ENCODE measurements at places on chromosomes 3 and 15. TPM values are rescaled to one million over a fixed set of nuclear protein-coding genes. Genes with fewer than 3 reads are reported as not detected.

Gene GP9
- polyA plus RNA-seq, result 0.42 TPM

Gene UNC13C
- 2.5 TPM for polyA plus RNA-seq

Gene TLR9
- 0.44 TPM for polyA plus RNA-seq

Gene PPM1L
- 10.0 TPM for polyA plus RNA-seq

Gene OR5K2
- polyA plus RNA-seq, result not detected

Gene C3orf52
- polyA plus RNA-seq, result 5.2 TPM

Gene PLA2G4E
- 2.0 TPM for polyA plus RNA-seq

- no peak for DNase-seq
Measured at GRCh38 chr3:108150200-108150599, 59.4 kb upstream of the CD47 start.

DNA sequence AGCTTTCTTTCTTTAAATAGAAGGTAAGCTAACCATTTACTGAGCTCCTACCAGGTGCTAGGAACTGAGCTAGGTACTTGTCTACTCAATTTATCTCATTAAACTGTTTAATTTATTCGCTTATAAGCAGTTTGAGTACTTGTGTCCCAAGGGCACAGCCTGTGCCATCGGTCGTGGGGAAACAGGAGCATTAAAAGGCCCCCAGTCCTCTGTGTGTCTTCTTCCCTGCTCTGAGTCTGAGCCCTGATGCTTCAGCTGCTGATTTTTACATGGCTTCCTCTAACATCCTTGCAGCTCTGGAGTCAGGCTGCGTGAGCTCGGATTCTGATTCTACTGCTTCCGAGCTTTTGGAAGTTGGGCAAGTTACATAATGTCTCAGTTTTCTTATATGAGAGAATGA lies 239.5 kb downstream of the EDEM1 start:
- no peak for DNase-seq

- DNase-seq, result no peak
Measured at GRCh38 chr15:81335631-81336030, 11.7 kb upstream of the STARD5 start.

- DNase-seq, result no peak
Measured at GRCh38 chr15:79505956-79506355, 73.8 kb downstream of the MINAR1 start.

GRCh38 chr15:47620960-47621681 lies 96.2 kb upstream of the SEMA6D start:
- DNase-seq, result no peak

DNA sequence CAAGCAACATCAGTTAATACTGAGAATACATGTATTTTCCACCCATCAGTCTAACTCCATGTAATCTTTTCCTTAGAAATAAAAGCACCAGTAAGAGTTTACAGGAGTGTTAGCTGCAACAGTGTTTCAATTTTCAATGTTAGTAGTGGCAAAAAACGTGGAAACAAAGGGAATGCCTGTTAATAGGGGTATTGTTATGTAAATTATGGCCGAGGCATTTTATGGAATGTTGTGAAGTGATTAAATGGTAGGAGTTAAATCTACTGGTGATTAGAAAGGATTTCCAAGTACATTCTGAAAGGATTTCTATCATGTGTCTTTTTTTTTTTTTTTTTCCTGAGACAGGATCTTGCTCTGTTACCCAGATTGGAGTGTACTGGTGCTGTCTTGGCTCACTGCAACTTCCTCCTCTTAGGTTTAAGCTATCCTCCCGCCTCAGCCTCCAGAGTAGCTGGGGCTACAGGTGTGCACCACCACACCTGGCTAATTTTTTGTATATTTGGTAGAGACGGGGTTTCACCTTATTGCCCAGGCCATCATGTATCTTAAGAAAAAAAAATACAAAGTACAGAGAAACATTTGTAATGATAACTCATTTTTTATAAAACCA lies 6.6 kb downstream of the ATP6V1A start:
- DNase-seq, result no peak

DNA sequence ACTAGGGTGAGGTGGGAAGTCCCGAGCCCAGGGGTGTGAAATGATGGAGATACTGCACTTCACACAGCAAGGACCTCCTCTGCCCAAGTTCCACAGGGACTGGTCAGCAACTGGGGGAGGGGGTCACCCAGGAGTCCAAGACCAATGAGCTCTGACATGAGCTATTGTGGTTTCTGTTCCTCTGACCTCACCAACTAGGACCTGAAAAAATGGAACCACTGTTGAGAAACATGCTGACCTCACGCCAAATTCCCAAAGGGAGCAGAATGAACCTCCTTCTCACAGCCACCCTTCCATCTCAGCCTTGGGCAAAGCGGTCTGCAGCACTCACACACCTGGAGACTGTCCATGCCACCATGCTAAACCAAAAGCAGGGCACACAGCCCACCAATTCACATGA lies 69.3 kb downstream of the LRIG1 start:
- no peak for DNase-seq

- DNase-seq, result no peak
Measured at GRCh38 chr15:92095693-92096092, 242.2 kb downstream of the SLCO3A1 start.

DNA sequence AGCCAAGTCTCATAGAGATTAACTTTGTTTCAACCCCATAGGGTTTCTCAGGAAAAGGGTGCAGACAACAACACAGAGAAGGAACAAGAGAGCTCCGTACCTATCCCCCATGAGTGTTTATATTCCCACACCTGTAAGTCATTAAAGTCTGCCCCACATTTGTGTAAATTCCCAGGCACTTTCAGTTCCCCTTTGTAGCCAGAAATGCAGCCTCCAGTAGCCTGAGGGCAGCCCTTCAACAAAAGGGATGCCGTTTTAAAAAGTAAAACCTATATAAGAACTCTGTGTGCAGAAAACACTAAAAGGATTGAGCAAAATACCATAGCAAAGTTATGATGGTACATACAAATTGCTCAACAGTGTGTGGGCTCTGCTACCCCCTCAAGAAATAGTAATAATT lies 59.7 kb upstream of the TMEM108 start:
- DNase-seq, result no peak

- no peak for DNase-seq
Measured at GRCh38 chr15:84810073-84810840, 6.9 kb upstream of the ALPK3 start.

DNA sequence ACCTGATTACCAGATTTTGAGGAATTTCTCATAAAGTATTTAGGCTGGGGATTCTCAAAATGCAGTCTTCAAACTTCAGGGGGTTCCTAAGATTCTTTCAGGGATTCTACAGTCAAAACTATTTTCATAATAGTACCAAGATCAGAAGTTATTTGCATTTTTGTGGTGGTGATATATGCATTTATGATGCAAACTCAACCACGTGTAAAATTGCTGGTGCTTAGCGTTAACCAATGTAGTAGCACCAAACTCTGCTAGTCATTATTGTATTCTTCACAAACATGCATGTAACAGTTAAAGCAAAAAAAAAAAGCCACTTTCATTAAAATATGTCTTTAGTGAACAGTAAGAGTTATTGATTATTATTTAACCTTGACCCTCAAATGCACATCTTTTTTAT lies 274.9 kb upstream of the DNAJC19 start:
- DNase-seq, result no peak

GRCh38 chr15:62431008-62431797 lies 266.1 kb upstream of the C2CD4B start:
- DNase-seq, result no peak

DNA sequence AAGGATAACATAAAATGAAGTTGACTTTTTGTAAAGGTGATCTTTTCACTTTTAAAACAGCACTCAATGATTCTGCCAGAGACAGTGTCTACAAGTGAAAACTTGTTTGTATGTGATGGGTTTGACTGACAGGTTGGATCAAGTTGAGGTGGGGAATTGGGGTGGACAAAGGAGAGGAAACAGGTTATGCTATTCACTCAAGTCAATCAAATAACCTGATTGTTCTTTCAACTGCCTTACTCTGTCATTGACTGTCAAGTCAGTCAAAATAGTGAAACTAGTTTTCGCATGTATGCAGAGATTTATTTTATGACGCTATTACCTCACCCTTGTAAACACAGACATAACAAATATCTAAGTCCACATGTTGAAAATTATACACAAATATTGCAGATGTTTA lies 187.7 kb downstream of the ROBO2 start:
- DNase-seq, result no peak

GRCh38 chr3:194185221-194185620 lies 49.3 kb downstream of the HES1 start:
- DNase-seq, result no peak

- no peak for DNase-seq
Measured at GRCh38 chr15:34059946-34060345, 20.9 kb upstream of the AVEN start.

GRCh38 chr3:197970588-197970987 lies 10.6 kb downstream of the LMLN start:
- DNase-seq, result no peak

DNA sequence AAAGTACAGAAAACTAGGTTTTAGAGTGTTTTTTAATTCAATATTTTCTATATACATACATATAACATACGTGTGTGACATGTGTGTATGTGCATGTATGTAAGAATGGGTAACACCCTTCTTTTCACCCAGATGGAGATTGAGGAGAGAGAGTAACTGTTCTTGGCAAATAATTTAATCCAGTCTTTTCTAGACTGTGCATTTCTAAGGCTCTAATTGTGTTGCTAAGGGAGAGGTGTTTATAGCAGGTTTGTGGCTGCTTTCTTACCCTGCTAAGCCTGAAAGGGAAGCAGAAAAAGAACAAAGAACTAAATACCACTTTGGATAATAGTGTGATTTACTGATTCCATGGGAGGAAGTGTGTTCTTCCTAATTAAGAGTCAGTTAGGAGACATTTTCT lies 46.0 kb upstream of the ALDH1L1 start:
- no peak for DNase-seq

DNA sequence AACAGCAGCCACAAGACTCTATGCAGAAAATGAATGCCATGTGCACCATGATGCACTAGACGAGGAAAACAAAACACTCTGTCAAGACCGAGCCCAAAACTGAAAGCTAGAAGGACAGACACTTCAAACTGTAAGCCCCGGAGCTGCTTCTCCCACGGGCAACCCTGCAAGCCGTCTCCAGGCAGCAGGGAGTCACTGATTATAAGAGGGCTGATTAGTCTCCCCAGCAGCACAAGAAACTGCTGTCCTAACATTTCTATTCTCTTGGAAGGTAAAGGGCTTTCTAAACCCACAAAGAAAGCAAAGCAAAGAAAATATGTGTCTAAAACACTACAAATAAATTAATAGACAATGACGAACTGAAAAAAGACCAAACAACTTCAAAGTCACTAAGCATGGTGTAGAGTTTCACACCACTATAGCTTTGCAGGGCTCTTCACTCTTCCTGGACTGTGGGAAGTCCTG lies 15.5 kb downstream of the TBC1D2B start:
- DNase-seq, result no peak

DNA sequence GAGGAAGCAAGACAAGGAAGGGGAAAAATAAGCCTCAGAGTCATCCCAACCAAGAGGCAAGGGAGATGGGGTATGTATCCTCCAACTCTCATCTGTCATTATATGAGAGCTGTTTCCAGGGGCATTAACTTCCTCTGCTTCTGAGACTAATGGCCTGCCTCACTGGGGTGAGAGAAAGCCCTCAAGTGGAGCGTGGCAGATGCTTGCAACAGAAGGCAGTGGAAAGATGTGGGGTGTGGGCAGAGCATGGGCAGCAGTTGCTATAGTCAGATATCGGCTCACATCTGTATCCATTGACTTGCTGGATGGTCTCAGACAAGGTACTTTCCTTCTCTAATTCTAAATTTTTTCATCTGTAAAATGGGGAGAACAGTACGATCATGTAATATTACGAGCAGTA lies 81.7 kb upstream of the PLCL2 start:
- DNase-seq, result no peak

GRCh38 chr3:171979081-171979480 lies 60.3 kb upstream of the FNDC3B start:
- no peak for DNase-seq
